GM12864 (cell line): ENCODE measurements at places on chromosomes 2 and 18.

GRCh38 chr18:68504441-68505177 is 210.3 kb downstream of the TMX3 start:
- DNase-seq = no peak

DNA sequence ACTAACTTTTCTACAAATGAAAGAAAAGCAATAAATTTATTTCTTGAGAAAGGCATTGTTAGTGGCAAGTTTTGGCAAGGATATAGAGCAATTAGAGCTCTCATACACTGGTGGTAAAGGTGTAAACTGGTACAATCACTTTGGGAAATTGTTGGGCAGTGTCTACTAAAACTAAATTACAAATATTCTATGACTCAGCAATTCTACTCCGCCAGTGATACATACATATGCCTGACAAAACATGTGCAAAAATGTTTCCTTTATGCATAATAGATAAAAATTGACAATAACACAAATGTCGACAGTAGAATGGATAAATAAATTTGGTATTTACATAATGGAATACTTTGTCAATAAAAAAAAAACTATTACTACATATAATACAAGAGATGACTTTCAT is 96.3 kb upstream of the SATB2 start:
- no peak for DNase-seq

DNA sequence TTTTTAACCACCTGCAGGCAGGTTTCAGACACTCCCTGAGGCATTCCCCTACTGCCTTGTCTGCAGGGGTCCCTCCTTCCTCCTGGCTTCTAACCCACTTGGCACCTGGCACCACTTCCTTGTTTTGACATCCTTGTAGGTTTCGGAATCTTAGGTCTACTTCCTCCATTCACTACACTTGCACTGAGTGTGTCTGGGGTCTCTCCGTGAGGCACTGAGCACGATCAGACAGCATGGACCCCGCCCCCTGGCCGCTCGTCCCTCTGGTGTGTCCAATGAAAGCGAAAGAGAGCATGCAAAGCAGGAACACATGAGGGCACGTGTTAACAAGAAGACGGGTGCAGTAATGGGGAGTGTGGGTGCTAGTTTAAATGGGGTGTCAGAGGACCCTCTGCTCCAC is 63.8 kb downstream of the HAUS1 start:
- DNase-seq = peak; percentile 78

- DNase-seq = no peak
Observed at GRCh38 chr2:226561962-226562361, 237.7 kb downstream of the IRS1 start.

DNA sequence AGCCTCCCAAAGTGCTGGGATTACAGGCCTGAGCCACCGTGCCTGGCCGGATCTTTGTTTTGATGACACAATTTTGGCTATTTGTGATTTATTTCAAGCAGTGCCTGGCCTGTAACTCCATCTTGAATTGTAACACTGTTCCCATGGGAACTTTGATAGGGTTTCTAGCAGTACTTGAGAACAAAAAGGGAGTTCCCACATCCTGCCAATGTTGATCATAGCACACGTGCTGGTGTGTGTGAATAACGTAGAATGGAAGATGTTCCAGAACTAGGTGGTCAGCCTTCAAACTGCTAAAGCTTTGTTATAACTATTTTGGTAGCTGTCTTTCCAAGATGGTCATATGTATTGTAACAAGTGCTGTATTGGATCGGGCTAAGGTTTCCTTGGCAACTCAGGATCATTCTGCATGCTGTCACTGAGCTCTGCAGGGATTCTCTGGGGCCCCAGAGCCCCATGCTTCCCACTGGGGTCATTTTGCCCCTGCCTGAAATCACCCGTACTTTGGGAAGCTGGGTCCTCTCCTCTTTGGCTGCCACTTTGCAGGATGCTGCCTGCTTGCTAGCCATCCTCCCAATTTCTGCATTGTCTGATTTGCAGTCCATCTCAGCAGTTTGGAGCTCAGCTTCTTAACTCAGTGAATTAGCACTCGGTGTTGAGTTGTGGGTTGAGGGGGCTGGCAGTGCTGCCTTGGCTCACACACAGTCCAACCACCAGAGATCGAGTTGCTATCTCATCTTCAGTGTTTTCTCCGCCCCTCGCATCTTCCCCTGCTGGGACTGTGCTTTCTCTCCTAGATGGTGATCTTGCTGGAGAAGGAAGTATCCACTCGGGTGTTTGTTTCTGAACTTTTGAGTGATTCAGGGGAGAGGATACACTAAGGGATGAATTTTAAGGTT is 26.8 kb downstream of the SH3RF3 start:
- DNase-seq = no peak

GRCh38 chr18:22455425-22456115 is 37.9 kb upstream of the CTAGE1 start:
- no peak for DNase-seq

DNA sequence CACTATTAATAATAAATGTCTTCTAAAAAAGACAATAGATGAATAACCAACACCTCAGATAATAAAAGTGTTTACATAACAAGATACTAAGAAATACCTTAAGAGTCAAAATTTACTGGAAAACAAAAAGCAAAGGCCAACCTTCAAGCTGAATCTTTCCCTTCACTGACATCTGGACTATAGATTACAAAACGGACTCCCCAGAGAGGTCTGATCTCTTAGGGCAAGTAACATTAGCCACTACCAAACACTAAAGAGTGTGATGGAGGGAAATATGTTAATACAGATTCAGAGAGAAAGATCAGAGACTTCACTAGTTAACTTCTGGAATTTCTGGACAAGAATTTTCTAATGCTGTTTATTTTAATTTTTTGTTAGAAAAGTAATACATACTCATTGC is 13.9 kb downstream of the CLASP1 start:
- no peak for DNase-seq

- DNase-seq = no peak
Observed at GRCh38 chr2:43221124-43221762, 5.2 kb downstream of the ZFP36L2 start.

DNA sequence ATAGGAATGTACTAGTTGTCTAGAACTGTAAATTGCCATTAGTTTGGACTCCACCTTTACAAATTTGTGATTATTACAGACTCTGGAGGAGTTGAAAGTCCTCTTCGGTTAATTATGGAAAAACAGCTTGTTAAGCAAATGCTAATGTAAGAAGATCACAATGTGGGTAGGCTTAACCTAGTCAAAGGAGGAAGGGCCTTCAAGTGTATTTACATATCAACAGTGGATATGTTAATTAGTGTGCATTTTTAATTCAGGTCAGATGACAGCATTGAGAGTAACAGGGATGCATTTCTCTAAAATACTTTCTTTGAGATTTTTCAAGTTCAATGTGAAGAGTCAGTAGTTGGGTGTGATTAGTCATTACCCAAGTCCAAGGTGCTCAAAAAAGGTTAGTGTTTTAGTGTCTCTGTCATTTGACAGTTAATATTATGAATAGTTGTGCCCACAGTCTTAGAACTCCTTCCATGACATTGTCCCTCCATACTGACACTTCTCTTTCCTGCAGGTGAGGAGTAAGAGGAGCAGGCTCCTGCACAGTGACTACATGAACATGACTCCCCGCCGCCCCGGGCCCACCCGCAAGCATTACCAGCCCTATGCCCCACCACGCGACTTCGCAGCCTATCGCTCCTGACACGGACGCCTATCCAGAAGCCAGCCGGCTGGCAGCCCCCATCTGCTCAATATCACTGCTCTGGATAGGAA is 28.0 kb downstream of the CD28 start:
- no peak for DNase-seq

DNA sequence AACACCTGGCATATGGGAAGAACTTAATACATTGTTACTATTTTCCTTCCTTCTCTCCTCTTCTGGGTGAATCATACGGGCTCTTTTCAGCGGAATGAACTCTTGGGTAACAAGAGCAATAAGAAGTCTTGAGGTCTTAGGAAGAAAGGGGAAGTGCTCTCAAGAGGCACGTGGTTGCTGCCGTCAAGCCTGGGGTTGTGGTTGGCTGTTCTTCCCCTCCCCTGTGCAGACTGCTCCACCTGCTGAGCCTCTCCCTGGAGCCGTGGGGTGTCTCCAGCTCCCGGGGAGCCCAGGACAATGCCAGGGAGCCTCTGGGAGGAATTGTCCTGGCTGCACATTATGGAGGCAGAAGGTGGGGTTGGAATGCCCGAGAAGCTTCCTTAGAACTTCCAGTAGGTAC is 19.4 kb downstream of the TOGARAM2 start:
- DNase-seq = peak; percentile 43
